Right cardiac atrium (tissue), 5 donors: ENCODE measurements at places on chromosomes 16 and 17. TPM values are rescaled to one million over a fixed set of nuclear protein-coding genes. Genes with fewer than 3 reads are reported as not detected.

ETV4 gene
- total RNA-seq, result 2.1 TPM

- peak; percentile 93 for DNase-seq
Measured at GRCh38 chr16:89505204-89506112, 2.7 kb upstream of the SPG7 start.

DNA sequence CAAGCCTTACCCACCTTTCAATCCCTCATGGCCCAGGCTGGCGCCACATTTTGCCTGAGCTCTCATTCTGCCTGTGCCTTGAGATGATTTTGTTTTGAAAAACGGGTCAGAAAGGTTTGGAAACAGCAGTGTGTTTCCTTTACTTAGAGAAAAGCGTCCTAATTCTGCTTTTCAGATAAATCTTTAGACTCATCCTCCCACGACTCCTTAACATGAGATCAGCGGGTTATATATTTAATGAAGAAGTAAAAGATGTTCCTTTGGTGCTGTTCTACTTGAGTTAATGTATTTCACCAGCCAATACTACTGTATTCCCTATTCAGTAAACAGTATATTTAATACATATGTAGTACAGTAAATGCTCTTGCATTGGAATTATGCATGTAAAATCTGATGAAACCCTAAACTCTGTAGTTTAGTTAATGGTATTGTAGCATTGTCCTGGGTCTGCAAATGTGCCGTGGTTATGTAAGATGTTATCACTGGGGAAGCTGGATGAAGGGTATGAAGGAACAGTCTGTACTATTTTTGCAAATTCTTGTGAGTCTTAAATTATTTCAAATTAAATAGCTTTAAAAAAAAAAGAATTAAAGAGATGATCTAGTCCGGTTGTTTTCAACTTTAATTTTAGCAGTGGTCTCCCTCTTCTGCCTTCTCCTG, 199.4 kb upstream of the CACNG5 start:
- DNase-seq, result no peak

ABCA10 gene
- 6.9 TPM for total RNA-seq

KRTAP4-5 gene
- not detected for total RNA-seq

IRX3 gene
- 14.2 TPM for total RNA-seq

DNA sequence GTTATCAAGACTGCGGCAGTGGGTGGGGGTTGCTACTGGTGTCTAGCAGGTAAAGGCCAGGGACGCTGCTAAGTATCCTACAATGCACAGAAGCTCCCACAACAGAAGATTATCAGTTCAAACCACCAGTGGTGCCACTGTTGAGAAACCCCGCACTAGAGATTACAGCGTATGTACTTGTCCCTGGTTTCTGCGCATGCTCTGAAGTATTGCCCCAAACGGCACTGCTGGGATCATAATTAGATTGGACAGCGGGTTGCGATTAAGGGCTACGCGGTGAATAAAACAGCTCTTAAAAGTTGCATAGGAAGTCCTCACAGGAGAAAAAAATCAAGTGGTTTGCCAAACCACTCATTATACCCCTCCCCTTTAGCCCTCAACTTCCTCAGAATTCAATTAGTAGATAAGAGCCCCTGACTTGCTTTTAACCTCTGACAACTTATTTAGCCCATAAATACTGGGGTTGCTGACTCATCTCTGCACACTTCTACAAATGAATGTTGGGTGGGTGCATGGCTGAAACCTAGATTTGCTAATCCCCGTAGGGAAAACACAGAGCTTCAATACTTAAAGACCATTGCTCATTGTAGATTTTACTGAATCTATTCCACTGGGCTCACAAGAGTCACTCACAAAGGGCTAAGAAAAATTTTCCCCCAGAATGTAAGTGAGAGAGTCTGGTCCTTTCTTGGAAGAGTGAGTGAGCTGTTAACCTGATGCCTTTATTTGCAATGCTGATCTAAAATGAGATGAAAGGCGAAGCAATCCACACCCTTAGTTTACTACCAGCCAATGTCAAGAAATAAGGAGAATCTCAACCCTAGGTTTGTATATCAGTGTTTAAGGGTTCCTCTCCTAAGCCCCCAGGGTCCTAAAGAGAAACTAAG, 91.8 kb downstream of the RGS9 start:
- no peak for DNase-seq

- DNase-seq, result peak; percentile 82
Measured at GRCh38 chr17:82859431-82860403, 19.9 kb upstream of the ZNF750 start.

GCGR gene
- total RNA-seq, result not detected

DNA sequence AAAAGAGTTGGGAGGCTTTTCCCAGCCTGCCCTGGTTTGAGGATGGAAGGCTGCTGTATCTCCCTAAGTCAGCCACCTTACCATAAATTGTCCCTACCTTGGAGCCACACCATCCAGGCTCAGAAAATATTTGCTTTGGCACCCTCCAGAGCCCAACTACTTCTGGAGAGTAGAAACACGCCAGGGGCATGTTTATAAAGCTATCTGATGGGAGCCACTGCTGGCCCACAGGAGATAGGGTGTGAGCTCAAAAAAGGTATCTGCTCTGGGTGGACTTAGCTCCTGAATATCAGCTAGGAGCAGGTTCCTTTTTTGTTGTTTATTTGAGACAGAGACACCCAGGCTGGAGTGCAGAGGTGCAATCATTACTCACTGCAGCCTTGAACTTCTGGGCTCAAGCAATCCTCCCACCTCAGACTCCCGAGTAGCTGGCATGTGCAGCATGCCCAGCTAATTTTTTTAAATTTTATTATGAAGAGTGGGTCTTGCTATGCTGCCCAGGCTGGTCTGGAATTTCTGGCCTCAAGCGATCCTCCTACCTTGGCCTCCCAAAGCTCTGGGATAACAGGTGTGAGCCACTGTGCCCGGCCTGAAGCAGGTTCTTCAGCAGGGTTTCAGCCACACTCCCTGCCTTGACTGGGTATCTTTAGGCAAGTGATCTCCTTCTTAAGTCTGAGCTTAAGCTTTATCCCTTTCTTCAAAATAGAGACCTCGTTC, 147.1 kb downstream of the SALL1 start:
- no peak for DNase-seq

TNFRSF17 gene
- total RNA-seq, result 0.38 TPM

PRPSAP1 gene
- total RNA-seq, result 42.8 TPM

PRSS33 gene
- total RNA-seq, result not detected

DNA sequence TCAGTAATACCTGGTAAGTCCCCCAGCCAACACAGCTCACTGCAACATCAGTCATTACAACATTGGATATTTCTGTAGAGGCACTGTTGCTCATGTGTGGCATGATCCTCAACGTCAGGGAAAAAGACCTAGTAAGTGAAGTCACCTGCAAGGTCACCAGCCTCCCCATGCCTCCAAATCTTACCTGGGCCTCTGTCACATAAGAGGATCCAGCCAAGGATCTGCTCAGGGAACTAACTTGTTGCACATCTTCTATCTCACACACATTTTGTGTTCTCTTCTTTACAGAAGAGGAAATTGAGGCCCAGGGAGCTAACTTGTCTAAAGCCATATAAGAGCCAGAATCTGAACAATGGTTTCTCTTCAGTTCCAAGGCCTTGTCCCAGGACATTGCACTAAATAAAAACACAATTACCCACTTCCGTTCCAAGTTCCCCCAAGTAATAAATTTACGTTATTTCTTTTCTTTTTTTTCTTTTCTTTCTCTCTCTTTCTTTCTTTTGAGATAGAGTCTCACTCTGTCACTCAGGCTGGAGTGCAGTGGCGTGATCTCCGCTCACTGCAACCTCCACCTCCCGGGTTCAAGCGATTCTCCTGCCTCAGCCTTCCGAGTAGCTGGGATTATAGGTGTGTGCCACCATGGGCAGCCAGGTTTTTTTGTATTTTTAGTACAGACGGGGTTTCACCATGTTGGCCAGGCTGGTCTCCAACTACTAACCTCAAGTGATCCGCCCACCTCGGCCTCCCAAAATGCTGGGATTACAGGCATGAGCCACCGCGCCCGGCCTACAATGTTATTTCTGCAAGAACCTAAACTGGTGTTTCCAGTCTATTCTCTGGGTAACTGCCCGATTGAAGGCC, 1.3 kb downstream of the SHMT1 start:
- DNase-seq, result no peak

GRCh38 chr16:10660950-10661635, 33.6 kb downstream of the TEKT5 start:
- no peak for DNase-seq

- no peak for DNase-seq
Measured at GRCh38 chr16:81586977-81587625, 142.5 kb downstream of the CMIP start.

PTX4 gene
- not detected for total RNA-seq

- DNase-seq, result no peak
Measured at GRCh38 chr17:9899280-9900043, 5.6 kb downstream of the RCVRN start.

PLEKHM1 gene
- total RNA-seq, result 31.0 TPM

- DNase-seq, result no peak
Measured at GRCh38 chr17:19275457-19276127, 38.4 kb downstream of the EPN2 start.

DNA sequence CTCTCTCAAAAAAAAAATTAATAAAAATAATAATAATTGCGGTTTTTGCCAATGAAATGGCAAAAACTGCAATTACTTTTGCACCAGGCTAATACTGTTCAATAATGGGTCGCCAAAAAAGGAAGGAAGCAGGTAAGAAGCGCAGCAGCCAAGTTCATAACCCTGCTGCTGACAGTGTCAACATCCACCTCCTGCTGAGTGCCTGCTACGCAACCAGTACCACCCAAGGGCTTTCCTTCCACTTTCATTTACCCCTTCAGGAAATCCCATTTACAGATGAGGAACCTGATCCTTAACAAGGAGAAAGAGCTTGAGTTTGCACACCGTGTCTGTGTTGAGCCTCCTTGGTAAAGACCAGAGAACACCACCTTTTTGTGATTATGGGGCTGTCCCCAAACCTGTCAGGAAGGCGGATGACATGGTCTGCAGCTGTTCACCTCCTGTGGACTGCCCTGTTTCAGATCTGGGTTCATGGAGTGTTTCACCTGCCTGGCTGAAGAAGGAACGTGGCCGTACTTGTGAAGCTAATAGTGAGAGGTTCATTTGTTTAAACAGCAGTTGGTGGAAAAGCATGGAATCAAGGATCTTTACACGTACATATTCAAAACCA, 378.0 kb downstream of the SLC39A11 start:
- no peak for DNase-seq

DNA sequence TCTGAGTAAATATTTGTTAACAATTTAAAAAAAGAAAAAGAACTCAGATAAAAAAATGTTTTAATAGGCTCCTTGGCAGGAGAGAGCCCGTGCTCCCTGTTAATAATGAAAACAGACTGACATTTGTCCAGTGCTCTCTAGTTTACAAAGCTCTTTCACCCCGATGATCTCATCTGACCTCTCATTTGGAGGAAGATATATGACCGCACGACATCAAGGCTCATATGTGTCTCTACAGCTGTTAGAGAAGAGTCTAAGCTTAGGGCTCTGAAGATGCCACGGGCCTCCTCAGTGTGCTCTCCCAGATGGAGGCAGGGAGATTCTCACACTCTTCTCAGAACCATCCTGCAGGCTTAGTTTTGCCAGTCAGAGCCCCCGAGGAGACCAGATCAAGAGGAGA, 280.8 kb upstream of the IRX5 start:
- DNase-seq, result no peak

DNA sequence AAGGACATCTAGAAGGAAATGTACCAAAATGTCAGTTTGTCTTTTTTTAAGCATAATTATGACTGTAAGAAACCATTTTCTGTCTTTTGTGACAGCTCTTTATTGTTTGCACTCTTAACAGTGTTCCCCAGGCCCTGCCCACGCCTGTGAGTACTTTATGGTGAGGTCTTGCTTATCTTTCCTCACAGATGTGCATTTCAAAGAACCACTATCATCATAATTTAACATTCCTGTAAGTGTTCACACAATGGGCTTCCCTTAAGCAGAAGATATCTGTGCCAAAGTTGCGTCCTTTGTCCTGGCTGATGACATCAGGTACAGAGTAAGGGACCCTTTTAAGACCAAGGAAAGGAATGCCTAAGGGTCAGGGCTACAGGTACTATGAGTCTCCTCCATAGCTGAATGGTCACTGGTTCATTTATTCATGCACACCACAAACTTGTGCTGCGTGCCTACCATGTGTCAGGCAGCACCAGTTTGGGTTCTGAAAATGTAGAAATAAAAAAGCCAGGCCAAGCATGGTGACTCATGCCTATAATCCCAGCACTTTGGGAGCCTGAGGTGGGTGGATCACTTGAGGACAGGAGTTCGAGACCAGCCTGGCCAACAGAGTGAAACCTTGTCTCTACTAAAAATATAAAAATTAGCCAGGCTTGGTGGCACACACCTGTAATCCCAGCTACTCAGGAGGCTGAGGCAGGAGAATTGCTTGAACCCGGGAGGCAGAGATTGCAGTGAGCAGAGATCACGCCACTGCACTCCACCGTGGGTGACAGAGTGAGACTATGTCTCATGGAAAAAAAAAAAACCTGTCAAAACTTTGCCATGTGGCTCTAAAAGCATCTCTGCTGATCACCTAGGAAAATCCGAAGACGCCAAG, 55.4 kb upstream of the NLK start:
- DNase-seq, result no peak

RHBDF1 gene
- 26.7 TPM for total RNA-seq

DNA sequence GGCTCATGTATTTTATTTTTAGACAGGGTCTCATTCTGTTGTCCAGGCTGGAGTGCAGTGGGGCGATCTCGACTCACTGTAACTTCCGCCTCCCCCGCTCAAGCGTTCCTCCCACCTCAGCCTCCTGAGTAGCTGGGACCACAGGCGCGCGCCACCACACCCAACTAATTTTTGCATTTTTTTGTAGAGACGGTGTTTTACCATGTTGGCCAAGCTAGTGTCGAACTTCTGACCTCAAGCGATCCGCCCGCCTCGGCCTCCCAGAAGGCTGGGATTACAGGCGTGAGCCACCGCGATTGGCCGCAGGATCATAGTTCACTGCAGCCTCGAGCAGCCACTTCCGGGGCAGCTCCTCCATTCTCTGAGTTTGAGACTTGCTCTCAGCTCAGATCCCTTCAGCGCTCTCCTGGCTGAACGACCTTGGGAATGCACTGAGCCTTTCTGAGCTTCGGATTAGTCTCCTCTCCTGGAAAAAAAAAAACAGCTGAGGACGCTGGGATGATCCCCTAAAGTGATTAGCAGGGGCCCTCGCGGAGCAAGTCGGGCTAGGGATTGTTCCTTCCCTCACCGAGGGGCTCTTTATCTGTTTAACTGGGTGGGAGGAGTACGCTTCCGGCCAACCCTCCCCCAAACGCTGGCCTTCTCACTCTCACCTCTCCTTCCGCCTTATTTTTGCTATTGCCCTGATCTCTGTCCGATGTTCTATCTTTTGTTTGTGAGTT, 1.1 kb upstream of the PKMYT1 start:
- peak; percentile 46 for DNase-seq

DNA sequence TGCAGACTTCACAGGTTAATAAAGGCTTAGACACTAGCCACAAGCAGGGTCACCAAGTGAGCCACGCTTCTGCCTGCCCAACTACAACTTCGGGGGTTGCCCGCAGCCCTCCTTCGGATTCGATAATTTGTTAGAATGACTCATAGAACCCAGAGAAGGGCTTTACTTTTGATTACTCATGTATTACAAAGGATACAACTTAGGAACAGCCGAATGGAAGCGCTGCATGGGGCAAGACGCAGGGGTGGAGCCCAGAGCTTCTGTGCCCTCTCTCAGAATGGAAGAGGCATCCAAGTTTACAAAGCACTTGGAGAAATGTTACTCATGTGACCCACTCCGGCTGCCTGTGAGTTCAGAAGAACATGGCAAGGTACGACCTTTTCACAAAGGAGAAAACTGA, 7.5 kb upstream of the CDH5 start:
- no peak for DNase-seq
